Posterior vena cava (tissue), 2 donors: ENCODE measurements at places on chromosomes 6 and 20. TPM values are rescaled to one million over a fixed set of nuclear protein-coding genes. Genes with fewer than 3 reads are reported as not detected.
A peak's percentile ranks its signal among the peaks of the same experiment; 100 is the strongest.

GRCh38 chr6:118935331-118935668 lies 341 bp upstream of the MCM9 start:
- no peak for DNase-seq

- DNase-seq, result no peak
Observed at GRCh38 chr6:84078335-84078734, 44.8 kb downstream of the MRAP2 start.

- no peak for DNase-seq
Observed at GRCh38 chr20:20903773-20904500, 191.5 kb upstream of the RALGAPA2 start.

GRCh38 chr20:46544576-46544975 lies 5.9 kb downstream of the OCSTAMP start:
- DNase-seq, result no peak

- DNase-seq, result no peak
Observed at GRCh38 chr6:154482858-154483257, 27.6 kb downstream of the CNKSR3 start.

DNA sequence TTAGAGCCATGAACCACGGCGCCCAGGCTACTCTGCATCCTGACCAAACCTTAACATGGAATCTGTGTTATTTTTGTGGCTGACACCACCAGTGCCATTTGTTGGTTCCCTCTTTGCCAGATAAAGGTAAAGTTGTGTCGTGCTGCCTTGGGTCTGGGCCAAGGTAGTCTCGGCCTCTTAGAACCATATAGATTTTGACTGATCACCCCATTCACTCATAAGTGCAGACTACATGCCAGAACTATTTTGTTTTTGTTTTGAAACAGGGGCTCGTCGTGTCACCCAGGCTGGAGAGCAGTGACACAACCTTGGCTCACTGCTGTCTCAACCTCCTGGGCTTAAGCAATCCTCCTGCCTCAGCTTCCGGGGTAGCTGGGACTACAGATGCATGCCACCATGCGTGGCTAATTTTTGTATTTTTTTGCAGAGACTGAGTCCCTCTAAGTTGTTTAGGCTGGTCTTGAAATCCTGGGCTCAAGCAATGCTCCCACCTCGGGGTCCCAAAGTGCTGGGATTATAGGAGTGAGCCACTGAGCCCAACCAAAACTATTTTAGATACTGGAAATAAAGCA lies 19.2 kb upstream of the RIPOR3 start:
- DNase-seq, result peak; percentile 48

DNA sequence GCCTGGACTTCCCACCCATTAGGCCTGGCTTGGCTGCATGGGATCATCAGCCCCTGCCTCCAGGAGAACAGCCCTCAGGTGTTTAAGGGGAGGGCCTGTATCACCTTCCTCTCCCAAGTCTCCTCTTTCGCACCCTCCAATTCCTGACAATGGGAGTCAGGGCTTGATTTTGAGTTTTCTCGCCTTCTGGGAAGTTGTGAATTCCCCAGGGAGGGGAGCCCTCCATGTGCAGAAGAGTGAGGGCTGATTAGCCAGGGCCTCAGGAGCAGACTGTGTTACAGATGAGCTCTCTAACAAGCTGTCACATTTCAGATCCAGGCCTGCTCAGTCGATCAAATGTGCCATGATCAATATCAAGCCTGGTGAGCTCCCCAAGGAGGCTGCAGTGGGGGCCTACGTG lies 42.4 kb downstream of the CNBD2 start:
- no peak for DNase-seq

GRCh38 chr6:143410859-143411270 lies 39.6 kb downstream of the ADAT2 start:
- no peak for DNase-seq

GRCh38 chr6:26141378-26141904 lies 54.2 kb downstream of the HFE start:
- DNase-seq, result no peak

GRCh38 chr6:150599199-150600009 lies at the start of gene PLEKHG1:
TSS of gene PLEKHG1 (plus strand) at chr6:150599885. CDS start at chr6:150733682, 133,797 bp downstream.
- DNase-seq, result peak; percentile 93

DNA sequence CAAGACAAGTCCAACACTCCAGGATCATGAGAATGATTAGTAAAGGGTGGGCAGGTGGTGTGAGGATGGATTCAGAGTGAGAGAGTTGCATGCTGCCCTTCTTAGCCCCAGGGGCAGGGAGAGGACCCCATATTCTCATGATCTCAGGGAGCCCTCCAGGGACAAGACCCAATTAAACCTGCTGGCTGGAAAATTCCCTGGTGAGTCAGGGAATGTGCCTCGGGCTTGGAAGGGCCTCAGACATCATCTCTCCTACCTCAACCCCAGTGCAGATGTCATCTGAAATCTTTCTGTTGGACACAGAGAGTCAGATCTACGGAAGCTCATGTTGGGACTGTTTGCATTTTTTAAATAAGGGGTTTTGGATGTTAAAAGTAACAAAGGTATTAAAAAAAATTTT lies 9.2 kb upstream of the SIRPD start:
- no peak for DNase-seq

DNA sequence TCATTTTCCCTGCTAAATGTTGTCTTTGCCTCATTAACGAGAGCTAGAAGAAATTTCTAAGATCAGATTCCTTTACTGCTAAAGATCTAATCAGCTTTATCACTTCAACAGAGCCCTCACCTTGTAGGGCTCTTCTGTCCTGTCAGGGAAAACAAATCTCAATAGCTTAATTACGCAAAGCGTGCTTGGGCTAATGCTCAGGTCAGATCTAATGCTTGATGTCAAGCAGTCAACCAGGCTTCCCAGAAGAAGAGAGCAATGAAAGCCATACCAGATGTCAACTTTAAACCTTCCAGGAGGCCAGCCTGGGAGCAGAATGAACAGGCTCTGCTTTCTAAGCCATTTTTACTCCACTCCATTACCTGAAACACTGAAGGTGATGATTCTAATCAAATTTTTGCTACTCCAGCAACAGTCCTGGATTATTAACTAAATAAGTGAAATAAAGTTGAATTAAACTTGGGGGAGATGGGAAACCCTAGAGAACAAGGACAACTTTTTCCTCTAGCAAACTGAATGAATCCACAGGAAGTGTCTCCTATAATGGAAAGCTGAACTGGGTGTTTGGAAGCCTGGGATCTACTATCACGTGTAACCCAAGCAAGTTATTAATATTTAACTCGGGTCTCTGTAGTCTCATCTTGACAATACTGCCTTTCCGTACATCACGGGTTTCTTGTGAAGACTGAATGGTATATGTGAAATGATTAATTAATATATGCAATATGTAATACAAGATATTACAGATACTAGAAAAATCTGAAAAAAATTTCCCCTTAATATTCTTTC lies 273.7 kb downstream of the PTPRK start:
- no peak for DNase-seq

DNA sequence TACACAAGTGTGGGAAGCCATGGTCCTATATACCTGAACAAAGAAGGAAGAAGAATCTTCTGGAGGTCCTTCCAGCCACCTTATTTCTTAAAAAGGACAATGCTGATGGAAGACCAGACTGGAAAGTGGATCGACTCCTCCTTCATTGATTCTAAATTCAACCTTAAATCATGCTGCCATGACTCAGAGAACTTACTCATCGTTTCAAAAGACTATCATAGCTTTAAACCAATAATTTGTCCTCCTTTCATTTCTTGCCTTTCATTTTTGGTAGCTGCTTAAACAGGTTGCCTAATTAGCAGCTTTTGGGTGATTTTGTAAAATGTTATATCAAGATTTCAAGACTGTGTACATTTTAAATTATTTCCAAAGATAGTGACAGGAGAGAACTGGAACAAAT lies 60.8 kb downstream of the RTN4IP1 start:
- DNase-seq, result no peak

DNA sequence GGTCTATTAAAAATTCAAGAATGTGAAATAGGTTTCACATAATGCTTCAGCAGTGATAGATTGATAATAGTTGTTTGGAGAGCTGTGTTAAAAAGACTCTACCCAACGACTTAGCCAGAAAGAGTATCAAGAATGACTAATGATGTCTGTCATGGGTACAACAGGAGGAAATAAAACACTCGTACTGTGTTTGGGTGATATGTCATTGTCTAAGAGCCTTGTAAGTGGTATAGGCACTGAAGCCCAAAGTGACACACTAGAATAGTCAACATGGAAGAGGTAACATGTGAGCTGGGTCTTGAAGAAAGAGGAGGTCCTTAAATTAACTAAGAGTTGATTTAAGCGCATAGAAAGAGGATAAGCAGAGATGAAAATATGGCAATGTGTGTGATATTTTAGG lies 471.8 kb upstream of the MAN1A1 start:
- no peak for DNase-seq

- DNase-seq, result no peak
Observed at GRCh38 chr20:63503524-63503923, 4.6 kb upstream of the EEF1A2 start.

Gene CRISP2
- not detected for total RNA-seq

Gene NKX2-2
- 0.33 TPM for total RNA-seq

Gene THBS2
- 358 TPM for total RNA-seq

Gene TBC1D22B
- total RNA-seq, result 8.5 TPM

Gene ADA
- 11.0 TPM for total RNA-seq

Gene NOTCH4
- 24.1 TPM for total RNA-seq

Gene LINC00237
- total RNA-seq, result not detected

Gene ZC3H12D
- total RNA-seq, result 1.8 TPM

Gene PDE10A
- 10.7 TPM for total RNA-seq

Gene FAM217B
- total RNA-seq, result 8.2 TPM

Gene MYCT1
- 13.2 TPM for total RNA-seq

Gene ASCC3
- 31.9 TPM for total RNA-seq

Gene PRR3
- 8.3 TPM for total RNA-seq

Gene TREM2
- 8.6 TPM for total RNA-seq

Gene HLA-E
- 304 TPM for total RNA-seq

Gene GJA10
- total RNA-seq, result not detected
